GM12892 (cell line): ENCODE measurements at places on chromosomes 16 and 17.

DNA sequence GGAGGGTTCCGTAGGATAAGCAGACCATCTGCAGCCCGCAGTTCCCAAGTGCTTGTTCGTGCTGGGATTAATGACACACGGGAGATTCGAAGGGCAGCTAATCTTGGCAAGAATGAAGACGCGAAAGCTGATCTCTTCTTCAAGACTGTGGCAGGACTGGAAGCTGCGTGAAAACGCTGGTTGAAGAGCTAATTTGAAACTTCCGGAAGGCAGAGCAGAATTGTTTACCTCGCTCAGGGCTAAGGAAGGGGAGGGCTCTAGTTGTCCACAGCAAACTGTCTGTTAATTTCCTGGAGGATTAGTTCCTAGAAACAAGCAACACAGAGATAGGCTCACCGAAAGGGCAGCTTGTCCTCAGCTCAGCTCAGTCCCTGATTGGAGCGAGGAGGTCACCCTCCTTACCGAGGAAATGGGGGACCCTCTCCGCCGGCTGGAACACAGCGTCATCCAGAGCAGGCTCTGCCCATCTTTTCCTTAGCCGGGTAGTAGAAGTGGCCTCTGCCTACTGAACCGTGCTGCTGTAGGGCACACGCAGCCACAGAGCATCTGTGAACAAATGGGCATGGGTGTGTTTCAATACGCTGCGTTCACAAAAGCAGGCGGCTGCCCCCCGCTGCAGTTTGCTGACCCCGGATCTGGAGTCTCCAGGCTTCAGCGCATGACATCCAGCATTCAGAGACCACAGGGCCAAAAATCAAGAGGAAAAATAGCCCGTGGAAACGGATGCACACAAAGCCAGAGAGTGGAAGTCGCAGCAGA, 16.7 kb upstream of the BAIAP2 start:
- DNase-seq: peak; percentile 12

DNA sequence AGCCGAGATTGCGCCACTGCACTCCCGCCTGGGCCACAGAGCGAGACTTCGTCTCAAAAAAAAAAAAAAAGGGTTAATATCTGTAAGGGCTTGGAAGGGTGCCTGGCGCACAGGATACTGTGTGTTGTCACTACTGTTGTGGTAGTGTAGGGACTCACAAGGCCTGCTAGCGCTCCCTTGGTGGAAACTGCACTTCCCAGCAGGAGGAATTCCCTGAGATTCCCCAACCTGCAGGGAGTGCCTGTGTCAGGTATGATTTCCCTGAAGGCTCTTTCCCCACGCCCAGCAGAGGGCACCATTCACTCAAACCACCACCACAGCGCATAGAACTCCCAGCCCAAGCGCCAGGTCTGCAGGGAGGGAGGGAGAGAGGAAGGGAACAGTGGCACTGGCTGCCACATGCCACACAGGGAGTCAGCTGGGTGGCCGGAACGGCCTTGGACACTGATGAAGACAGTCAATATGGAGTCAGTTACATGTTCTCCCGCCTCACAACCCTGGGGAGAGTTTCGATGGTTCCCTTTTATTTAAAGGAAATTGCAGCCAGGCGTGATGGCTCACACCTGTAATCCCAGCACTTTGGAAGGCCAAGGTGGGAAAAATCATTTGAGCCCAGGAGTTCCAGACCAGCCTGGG, 32.7 kb upstream of the CDH1 start:
- DNase-seq: peak; percentile 63

DNA sequence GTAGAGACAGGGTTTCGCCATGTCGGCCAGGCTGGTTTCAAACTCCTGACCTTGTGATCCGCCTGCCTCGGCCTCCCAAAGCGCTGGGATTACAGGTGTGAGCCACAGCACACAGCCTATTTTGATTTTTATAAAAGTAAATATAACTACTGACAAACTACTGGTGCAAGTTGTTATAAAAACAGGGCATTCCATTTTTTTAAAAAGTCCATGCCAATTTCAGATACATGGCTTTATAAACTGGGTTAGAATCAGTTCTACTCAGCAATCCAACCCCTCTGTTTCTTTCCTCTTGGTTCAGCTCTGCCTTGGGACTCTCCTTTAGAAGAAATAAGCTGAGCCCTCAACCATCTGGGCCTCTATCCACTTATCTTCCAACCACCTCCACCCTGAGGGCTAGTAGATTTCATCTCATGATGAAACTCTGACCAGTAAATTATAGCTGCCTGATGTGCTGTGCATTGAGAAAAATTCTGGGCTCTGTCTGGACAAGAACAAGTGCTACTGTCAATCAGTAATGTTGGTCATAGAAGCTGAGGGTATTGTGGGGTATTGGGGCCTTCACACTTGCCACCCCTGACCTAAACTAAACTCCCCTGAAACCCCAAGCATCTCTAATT, 10.2 kb downstream of the RANBP10 start:
- no peak for DNase-seq

- no peak for DNase-seq
These were observed 23.2 kb upstream of the SSTR5 start for GRCh38 chr16:1049113-1049975.

GRCh38 chr17:28755486-28755885, 11.7 kb downstream of the TRAF4 start:
- no peak for DNase-seq
